GM06990 (cell line): ENCODE measurements at places on chromosomes 6 and 20.

- DNase-seq, result no peak
Observed at GRCh38 chr6:134602123-134602522, 284.2 kb upstream of the SGK1 start.

GRCh38 chr6:20441236-20441635 is 39.6 kb downstream of the E2F3 start:
- no peak for DNase-seq

GRCh38 chr20:2671977-2672376 is 8.0 kb upstream of the IDH3B start:
- no peak for DNase-seq

DNA sequence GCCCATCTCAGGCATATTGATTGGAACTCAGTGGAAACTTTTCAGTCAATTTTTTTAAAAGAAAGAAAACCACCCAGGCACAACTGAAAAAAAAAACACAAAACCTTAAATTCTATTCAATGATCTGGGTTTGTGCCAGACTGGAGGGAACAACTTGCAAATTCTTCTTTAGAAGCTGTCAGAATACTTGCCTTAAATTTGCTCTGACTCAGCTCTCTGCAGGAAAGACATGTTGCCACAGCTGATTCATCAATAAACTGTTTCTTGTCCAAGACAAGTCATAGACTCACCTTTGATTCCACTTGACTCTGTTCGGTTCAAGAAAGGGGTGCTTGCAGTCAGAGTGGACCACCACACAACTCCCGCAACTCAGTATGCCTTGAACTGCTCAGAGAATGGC is 117.8 kb upstream of the F13A1 start:
- no peak for DNase-seq

DNA sequence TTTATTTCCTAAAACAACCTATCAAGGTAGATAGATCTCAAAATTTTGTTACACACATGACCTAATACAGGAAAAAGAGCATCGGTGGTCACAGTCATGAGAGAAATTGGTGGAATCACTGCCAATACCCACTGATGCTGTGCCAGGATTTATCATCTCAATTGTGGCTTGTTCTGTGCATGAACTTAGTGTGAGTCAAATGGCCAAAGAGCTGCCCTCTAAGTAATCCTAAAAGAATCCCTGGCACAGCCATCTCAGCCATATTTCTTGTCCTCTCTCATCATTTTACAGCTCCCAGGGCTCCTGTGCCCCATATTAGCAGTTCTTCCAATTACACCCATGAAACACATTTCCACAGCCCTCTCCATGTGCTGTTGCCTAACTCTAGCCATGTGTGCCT is 6.1 kb downstream of the GSTA5 start:
- no peak for DNase-seq
